CD4-positive, CD25-positive, alpha-beta regulatory T cell (primary cell): ENCODE measurements at places on chromosomes 6 and 20. TPM values are rescaled to one million over a fixed set of nuclear protein-coding genes. Genes with fewer than 3 reads are reported as not detected.

The FOXQ1 gene
- not detected for polyA plus RNA-seq

The CASS4 gene
- polyA plus RNA-seq: 4.0 TPM

DNA sequence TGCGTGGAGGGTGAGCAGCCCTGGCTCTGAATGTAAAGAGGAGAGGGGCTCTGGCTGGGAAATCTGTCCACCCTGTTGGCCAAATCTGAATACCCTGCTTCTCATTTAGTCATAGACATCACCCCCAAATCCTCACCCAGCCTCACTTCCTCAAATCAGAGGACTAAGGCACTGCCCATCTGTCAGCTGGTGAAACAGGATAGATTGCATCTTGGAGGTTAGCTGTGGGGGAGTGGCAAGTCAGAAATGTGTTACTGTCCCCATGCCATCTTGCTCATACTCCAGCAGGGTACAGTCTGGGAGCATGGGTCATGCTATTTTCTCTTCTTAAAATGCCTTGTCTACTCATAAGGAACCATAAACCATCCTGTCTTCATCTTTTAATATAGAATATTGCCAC lies 9.5 kb upstream of the DTNBP1 start:
- no peaks in the 10 kb centered on the region for H3K36me3 ChIP-seq
- H3K27ac ChIP-seq: no peak overlapping the region
- no peaks in the 10 kb centered on the region for H3K4me1 ChIP-seq
- no peak for DNase-seq
- no peak overlapping the region for H3K4me3 ChIP-seq

GRCh38 chr6:15352220-15352619 lies 106.4 kb downstream of the JARID2 start:
- peaks cover 5% of the 10 kb centered on the region for H3K4me1 ChIP-seq
- no peak overlapping the region for H3K4me3 ChIP-seq
- H3K36me3 ChIP-seq: no peaks in the 10 kb centered on the region
- H3K27me3 ChIP-seq: no peaks in the 10 kb centered on the region
- no peak overlapping the region for H3K27ac ChIP-seq
